ENCODE measurements at places on chromosomes 1 and 21.

- no peak for DNase-seq
These were observed 138.9 kb downstream of the SETD4 start for GRCh38 chr21:35921471-35921870.

- no peak for DNase-seq
These were observed 130.2 kb downstream of the TPR start for GRCh38 chr1:186244825-186245224.

- no peak for DNase-seq
These were observed 68.5 kb upstream of the RAVER2 start for GRCh38 chr1:64676386-64676785.

DNA sequence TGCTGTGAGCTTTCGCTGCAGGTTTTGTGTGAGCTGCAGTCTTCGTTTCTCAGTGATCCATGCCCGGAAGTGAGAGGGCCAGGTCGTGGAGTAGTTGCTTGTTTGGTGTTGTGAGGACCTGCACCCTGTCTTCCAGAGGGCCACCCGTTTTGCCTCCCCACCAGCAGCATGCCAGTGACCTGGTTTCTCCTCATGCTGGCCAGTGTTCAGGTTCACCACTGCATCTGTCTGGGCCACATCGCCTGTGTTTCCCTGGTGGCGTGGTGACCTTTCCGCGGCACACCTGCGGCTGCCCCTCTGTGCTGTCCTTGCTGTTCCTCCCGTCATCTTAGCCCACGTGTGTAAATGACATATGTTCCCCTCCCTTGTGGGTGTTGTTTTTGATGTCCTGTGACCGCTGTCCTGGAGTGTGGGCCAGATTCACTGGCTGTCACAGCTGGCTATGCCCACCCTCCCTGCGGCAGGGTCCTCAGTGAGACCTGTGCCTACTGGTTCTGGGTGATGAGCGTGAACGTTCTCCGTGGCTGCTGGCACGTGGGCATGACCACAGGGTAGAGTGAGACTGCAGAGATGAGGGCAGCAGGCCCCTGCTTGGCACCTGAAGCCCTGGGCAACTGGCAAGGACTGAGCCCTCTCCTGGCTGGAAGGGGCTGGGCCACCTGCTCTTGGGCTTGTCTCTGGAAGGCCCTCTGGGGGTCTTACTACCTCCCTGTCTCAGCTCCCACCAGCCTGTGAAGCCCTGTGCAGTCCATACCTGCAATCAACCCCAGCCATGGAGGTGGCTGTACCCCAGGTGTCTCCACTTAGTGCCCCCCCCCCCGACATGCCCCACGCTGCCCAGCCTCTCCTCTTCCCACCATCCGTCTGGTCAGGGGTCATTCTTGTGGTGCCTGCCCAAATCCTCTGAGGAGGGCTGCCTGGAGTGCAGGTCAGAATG, 7.3 kb downstream of the IBA57 start:
- DNase-seq: no peak

GRCh38 chr1:157147906-157148700, 9.9 kb upstream of the ETV3 start:
- DNase-seq: no peak

GRCh38 chr1:233304489-233305102, 9.1 kb upstream of the PCNX2 start:
- no peak for DNase-seq

DNA sequence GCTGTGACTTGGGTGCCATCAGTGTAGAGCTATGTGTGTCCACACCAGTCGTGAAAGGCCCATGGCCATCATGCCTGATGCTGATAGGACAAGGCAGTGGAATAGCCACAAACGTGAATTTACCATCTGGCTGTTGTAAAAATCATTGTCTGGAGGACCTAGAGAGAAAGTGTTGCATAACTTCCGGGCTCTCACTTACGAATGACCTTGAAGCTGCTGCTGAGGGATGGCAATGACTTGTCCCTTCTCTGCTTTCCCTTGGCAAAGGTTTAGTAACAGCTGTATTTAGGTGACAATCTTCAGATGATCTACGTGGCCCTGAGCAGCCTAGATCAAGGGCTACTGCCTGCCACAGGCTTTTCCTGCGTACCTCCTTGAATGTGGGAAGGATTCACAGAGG, 5.8 kb downstream of the ATP1B1 start:
- no peak for DNase-seq

- DNase-seq: no peak
These were observed 51.5 kb upstream of the KIRREL1 start for GRCh38 chr1:157941939-157942338.

- no peak for DNase-seq
These were observed 10.3 kb downstream of the DUSP23 start for GRCh38 chr1:159791031-159791430.
